ENCODE measurements at places on chromosomes 16 and 17.

DNA sequence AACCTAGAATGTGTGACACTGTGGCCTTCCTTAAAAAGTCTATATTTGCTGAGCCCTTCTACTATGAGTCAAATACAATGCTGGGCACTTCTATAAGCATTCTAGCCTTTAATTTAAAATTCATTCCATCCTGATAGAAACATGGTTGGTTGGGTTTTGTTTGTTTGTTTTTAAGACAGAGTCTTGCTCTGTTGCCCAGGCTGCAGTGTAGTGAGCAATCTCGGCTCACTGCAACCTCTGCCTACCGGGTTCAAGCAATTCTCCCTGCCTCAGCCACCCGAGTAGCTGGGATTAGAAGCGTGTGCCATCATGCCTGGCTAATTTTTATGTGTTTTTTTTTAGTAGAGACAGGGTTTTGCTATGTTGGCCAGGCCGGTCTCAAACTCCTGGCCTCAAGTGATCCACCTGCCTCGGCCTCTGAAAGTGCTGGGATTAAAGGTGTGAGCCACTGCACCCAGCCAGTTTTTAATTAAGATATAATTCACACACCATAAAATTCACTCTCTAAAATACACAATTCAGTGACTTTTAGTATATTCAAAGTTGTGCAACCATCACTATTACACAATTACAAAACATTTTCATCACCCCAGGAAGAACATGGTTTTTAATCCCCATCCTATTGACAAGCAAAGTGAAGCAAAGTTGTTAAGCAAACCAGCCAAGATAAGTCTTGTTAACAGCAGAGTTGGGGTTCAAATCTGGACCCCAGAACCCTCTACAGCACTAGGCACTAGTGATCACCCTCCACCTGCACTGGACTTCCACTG, 42.8 kb downstream of the CMTM4 start:
- no peak for DNase-seq

DNA sequence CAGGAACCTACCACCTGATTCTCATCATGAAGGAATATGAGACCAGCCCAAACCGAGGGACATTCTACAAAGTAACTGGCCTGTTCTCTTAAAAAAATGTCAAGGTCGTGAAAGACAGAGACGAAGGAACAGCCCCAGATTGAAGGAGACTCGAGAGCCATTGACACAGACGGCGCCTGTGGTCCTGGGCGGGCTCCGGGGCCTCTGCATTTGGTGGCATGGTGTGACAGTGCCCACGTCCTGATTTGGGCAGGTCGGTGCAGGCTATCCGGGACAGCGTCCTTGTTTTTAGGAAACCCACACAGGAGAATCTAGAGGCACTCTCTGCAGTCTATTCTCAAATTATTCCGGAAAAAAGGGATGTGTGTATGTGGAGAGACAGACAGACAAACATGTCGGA, 64.1 kb downstream of the ADCY9 start:
- no peak for DNase-seq

GRCh38 chr16:52117171-52117570, 429.8 kb downstream of the TOX3 start:
- no peak for DNase-seq

- no peak for DNase-seq
These were observed 3.6 kb upstream of the TUBG2 start for GRCh38 chr17:42655528-42655927.

- peak; percentile 86 for DNase-seq
These were observed 405 bp upstream of the CBLN1 start for GRCh38 chr16:49281843-49282642.

GRCh38 chr17:78132767-78133178, 2.2 kb downstream of the TMC8 start:
- DNase-seq, result no peak

DNA sequence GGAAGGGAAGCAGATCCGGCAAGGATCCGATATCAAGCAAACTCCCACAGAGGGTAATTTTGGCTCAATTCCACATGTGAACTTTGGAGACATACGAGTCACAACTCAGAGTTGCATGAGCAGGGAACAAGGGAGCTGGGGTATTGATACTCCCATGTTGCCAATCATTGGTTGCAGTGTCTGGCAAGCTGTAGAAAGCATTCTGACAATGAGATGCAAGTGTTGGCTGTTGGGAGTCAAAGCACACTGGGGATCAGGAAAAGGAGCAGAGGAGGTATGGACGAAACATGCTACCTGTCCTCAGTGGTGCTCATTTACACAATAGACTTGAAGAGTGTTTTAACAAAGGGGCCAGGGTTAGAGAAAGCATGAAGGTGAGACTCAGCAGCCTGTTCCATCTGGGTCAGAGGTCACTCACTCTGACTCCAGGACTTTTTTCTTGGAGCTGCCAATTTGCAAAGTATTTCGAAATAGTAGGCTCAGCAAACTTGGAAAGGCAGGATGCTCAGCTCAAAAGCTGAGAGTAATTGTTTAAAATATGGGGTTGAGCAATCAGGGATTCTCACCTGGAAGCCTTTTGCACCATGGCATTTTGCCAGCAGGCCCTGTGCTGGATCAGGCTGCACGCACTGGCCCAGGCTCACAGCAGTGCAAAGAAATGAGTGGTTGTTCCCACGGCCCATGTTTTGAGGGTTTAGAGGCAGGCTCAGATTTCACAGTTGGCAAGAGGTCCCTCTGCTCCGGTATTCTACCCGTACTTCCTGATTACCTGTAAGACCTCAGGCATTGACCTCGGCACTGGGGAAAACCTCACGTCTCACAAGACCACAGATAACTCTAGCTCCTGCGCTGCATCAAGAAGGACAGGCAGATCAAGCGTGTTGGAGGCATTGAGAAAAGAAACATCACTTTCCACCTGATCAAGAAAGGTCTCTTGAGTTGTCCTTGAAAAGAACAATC, 17.6 kb upstream of the NKD1 start:
- no peak for DNase-seq

DNA sequence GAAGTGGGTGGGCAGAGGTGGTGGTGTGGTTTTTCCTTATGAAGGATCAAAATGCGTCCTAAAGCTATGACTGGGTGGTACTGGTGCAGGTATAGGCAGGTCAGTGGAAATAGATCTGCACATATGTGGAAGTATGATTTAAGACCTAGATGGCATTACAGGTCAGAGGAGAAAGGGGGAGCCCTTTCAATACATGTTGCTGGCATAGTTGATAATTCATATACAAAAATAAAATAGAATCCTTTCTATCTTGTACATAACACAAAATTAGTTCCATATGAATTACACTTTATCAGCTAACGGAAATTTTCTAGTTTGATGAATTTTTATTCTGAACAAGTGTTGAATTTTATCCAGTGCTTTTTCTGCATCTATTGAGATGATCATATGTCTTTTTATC, 20.8 kb upstream of the PIK3R5 start:
- no peak for DNase-seq

DNA sequence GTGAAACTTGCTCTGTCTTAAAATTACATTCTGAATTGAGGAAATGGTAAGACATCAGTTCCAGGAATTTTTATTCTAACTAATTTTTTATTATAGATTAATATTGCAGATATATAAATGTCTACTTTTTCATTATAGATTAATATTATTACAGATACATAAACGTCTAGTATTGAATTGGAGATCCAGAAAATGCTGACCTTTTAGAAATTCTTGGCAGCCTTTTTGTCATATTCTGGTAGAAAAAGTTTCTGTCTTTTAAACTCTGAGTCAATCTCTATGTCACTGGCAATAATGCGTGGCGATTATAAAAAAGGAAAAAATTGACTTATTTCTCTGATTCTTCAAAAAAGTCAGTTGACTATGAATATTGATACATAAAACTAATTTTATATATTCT, 8.7 kb downstream of the ERCC4 start:
- no peak for DNase-seq

DNA sequence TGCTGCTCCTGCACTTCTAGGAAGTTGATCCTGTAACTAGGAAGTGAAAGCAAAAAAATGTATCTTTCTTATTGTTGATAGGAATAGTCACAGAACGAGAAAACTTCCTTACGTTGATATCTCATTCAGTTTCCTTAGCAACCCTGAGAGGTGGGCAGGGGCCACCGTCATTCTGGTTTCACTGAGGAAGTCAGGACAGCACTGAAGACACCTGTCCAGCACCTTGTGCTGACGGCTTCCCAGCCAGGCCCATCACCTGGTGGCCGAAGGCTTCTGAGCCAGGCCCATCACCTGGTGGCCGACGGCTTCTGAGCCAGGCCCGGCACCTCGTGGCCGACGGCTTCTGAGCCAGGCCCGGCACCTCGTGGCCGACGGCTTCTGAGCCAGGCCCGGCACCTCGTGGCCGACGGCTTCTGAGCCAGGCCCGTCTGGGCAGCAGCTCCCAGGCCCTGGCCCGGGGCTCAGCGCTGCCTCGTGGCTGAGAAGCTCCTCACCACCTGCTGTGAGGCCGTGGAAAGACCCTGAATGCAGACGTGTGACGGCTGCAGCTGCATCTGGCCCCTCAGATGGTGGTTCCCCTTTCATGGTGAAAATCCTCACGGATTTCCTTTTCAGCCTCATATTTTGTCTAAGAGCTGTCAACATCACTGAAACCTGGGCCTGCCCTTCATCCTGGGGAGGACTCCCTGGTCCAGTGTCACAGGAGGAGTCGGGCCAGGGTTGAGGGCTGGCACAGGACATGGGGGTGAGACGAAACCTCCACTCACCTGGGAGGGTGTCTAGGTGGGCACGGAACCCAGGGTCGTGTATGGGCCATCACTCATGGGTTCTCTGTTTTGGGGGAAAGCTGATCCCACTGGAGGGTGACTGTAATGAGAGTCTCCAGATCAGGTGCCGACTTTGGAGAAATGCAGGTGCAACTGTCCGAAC, 33.0 kb upstream of the ZNF750 start:
- no peak for DNase-seq

DNA sequence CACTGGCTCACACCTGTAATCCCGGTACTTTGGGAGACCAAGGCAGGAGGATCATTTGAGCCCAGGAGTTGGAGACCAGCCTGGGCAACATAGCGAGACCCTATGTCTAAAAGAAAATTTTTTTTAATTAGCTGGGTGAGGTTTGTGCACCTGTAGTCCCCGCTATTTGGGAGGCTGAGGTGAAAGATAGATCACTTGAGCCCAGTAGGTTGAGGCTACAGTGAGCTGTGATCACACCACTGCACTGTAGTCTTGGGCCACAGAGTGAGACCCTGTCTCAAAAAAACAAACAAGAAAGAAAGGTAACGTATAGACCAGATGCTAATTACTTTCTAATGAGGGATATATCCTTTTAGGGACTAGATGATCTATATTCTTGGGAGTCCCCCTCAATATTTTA, 8.1 kb downstream of the NOL11 start:
- DNase-seq, result no peak

DNA sequence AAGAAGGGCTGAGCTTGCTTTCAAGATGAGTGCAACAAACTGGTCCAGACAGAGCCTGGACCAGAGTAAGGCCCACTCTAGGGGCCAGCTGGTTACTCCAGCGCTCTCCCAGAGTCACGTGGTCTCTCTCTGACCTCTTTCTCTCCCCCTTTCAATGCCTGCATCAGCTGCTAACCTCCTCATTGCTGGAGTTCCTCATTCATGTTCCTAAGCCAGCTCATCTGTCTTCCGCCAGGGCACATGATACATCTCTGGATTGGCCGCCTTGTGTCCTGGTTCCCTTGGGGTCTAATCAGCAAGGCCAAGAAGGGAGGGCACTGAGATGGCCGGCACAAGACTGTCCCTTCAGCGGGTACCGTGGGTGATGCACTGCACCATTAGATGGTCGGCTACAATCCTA, 26.9 kb upstream of the ZFP90 start:
- DNase-seq, result no peak

DNA sequence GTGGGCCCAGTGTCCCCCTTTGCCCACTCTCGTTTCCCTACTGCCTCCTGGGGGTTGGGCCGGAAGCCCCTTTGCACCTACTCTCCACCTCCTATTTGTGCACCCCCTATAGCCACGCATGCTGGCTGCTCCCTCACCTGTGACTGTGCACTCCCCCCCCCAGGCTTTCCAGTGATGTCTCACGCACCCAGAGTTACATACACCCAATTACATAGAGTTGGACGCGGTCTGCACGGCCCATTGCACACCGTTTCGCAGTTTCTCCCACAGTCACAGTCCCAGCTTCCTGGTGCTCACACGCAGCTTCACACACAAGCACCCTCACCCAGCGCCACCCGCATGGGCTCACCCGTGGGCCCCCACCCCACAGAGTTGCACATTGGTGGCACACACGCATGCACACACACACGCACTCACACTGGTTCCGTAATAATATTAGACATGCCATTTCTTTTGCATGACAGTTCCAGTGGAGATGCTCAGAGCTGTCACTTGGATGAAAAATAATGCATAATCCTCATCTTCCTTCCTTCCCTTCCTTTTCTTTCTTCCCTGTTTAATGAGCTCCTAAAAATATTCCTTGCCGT, 21.5 kb upstream of the C1QL1 start:
- no peak for DNase-seq

DNA sequence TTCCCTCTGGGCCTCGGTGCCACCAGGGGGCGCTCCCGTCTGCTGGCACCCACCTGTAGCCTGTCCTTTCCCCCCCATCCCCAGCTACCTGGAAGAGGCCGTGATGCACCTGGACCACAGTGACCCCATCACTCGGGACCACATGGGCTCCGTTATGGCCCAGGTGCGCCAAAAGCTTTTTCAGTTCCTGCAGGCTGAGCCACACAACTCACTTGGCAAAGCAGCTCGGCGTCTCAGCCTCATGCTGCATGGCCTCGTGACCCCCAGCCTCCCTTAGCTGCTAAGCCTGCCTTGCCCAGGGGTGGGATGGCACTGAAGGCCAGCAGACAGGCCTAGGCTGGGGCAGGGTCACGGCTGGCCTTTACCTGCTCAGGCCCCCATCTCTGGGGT, 818 bp upstream of the NRN1L start:
- no peak for DNase-seq

DNA sequence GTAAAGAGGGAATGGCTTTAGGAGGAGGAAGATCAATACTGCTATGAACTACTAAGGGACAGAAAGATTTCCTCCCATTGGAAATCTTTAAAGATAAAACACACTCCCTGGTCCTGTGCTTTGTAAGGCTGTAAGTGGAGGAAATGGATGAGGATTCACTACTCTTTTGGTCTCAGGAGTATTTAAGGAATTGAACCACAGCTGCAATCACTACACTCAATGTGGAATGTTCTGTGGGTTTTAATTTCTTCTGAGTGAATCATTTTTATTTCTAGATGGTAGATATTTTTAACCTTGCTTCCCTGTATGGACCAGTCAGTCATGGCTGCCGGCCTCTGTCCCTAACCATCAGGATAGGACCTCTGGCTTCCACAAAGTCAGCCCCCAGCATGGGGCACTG, 65.6 kb downstream of the SDR42E1 start:
- no peak for DNase-seq

GRCh38 chr16:22670551-22671041, 143.4 kb upstream of the HS3ST2 start:
- DNase-seq, result no peak

GRCh38 chr16:74748616-74749026, 26.0 kb downstream of the FA2H start:
- DNase-seq, result no peak
